ENCODE measurements at places on chromosomes 1 and 21.
A peak's percentile ranks its signal among the peaks of the same experiment; 100 is the strongest.

GRCh38 chr1:51282605-51283004 is 46.5 kb downstream of the RNF11 start:
- no peak for DNase-seq

- DNase-seq, result no peak
Measured at GRCh38 chr21:46477765-46478164, 19.1 kb downstream of the DIP2A start.

DNA sequence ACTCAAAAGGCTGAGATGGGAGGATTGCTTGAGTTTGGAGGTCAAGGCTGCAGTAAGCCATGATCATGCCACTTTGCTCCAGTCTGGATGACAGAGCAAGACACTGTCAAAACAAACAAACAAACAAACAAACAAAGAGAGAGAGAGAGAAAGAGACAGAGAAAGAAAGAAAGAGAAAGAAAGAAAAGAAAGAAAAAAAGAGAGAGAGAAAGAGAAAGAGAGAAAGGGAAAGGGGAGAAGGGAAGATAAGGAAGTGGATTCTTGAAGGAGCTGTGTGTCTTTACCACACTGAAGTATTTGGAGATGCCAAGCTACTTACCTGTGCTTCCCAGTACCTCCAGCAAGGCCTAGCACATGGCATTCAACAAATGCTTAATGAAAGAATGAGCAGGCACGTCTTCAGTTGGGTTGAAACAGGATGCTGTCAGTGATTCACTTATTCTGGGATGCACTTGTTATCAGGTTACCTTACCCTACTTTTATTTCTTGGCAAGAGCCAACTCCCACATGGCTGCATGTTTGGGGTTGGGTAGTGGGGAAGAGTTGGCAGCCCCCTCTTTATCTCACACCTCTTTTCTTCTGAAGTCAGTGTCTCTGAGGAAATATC is 28.8 kb downstream of the CD101 start:
- DNase-seq, result no peak

DNA sequence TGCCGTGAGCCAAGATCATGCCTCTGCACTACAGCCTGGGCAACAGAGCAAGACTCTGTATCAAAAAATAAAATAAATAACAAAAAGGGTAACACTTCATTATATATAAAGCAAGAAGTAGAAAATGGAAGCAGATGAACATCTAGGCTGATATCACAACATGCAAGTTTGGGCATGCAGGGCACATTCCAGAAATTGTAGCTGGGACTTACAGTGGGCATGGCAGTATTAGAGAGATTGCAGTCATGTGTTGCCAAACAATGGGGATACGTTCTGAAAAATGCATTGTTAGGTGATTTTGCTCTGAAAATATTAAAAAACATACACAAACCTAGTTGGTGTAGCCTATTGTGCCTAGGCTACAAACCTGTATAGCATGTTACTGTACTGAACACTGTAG is 441.0 kb upstream of the PRMT6 start:
- DNase-seq, result no peak

DNA sequence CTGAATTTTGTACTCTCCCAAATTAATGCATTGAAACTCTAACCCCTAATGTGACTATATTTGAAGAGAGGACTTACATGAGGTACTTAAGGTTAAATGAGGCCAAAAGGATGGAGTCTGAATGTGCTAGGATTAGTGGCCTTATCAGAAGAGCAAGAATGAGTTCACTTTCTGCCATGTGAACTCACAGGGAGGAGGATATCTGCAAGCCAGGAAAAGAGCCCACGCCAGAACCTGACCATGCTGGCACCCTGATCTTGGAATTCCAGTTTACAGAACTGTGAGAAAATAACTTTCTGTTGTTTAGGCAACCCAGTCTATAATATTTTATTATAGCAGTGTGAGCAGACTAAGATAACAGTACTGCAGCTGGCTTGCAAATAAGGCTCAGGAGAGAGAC is 12.2 kb upstream of the FASLG start:
- DNase-seq, result no peak

DNA sequence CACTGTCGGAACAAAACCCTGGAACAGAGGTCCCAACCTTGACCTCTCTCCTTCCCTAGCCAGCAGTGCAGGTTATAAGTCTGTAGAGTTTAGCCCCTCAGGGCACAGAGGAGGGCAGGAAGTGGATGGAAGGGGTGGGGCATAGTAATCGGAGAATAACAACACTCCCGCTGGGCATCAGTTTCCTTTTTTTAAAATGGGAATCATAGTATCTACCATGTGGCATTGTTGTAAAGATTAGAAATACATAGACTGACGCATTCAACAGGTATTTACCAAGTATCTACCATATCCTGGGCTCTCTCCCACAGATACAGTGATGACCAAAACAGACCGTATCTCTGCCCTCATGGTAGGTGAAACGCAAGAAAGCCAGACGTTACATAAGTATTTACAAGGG is 24.9 kb upstream of the ATF3 start:
- no peak for DNase-seq

- no peak for DNase-seq
Measured at GRCh38 chr1:45787905-45788304, 15.5 kb upstream of the MAST2 start.

GRCh38 chr1:5972198-5972520 is 20.1 kb downstream of the NPHP4 start:
- no peak for DNase-seq

- DNase-seq, result no peak
Measured at GRCh38 chr1:71640998-71641397, 560.2 kb upstream of the ZRANB2 start.

DNA sequence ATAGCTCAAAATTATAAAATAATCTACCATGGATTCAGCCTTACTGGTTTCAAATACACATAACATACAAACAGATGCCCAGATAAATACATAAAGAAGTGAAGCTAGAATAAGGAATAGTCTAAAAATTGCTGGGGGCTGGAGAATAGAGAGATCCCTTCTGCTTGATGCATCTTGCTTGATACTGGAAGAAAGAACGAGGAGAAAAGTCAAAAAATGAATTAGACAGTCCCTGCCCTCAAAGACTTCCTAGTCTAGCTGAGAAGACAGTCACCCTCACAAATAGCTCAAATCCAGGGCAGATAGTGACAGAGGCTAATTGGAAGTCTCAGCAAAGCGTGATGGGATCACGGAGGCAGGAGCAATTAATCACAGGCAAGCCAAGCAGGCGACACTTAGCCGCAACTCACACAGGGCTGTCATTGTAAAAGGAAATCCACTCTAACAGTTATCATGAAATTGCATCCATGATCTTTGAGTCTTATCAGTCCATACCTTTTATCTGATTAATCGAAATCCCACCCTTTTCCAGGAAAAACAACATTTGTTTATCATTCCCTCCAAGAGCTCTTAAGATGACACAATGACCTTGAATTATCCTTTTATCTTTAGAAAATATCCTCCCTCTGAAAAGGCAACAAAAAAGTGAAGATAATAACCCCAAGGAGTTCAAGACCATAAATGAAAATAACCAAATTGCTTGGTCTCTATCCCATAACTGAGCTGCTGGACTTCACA is 59.7 kb upstream of the TIAM1 start:
- no peak for DNase-seq

DNA sequence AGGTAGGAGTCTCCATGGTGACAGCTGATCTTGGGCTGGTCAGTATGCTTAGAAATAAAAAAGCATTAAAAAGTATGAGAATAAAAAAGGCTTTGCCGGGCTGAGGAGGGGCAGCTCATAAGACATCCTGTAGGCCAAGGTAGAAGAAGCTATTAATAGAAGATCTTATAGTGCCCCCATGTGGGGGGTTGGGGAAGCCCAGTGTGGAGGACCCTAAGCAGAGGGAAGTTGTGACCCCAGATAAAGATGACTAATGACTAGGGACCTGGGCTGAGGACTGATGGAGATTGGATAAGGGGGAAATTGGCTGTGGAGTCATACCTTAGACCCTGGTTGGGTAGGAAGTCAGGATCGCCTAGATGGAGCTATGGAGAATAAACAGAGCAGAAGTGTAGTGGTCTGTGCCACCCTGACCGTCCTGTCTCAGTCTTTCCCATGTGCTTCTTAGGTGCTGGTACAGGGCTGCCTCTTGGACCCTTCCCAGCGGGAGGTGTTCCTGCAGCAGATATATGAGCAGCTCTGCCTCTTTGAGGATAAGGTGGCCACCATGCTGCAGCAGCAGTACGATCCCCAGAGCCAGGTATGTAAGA is 25.0 kb downstream of the SZT2 start:
- peak; percentile 56 for DNase-seq

GRCh38 chr1:94927405-94928175 is 680 bp upstream of the CNN3 start:
- no peak for DNase-seq

DNA sequence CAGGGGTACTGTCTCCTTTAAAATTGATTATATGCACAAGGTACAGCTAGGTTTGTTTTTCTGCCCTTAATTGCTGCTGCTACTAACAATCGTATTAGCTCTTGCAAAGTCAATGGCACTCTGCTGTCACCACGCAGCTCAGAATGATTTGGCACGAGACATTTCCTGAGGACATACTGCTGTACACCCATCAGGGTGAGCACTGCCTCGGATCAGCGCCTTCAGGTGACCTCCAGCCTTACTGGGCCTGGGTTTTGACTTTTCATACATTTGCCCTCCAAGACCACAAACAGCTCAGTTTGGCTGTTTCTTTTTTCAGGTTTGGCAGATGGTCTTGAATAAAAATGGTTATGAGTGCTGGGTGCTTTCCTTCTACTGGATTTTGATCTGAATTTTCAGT is 110.9 kb downstream of the NTPCR start:
- DNase-seq, result no peak

- DNase-seq, result no peak
Measured at GRCh38 chr1:234102583-234102982, 198.1 kb downstream of the SLC35F3 start.

GRCh38 chr21:33511639-33512038 is 20.1 kb upstream of the DNAJC28 start:
- no peak for DNase-seq

GRCh38 chr1:158290321-158290844 is 660 bp downstream of the CD1C start:
- DNase-seq, result no peak

- DNase-seq, result no peak
Measured at GRCh38 chr1:104746994-104747393, 997.3 kb downstream of the AMY1C start.

GRCh38 chr1:119634016-119634415 is 14.1 kb downstream of the ZNF697 start:
- DNase-seq, result no peak

GRCh38 chr1:65308781-65309303 is 501 bp upstream of the DNAJC6 start:
- no peak for DNase-seq

DNA sequence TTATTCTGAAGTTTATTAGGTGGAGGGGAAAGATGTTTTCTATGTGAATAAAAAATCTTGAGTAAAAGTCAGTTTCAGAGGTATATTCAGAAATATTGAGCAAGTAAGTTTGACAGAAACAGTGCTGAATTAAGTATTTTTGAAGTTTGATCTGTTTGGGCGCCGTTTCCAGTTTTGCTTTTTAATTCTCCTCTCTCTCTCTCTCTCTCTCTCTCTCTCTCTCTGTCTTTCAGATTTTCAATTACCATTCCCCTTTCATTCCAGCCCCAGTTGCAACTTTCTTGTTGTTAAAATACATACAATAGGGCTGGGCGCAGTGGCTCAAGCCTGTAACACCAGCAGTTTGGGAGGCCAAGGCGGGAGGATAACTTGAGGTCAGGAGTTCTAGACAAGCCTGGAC is 24.0 kb downstream of the ADGRL2 start:
- DNase-seq, result no peak

GRCh38 chr1:187999973-188000372 is 1171.2 kb downstream of the PLA2G4A start:
- no peak for DNase-seq

GRCh38 chr1:227903061-227903521 is 44.6 kb downstream of the WNT9A start:
- DNase-seq, result no peak

DNA sequence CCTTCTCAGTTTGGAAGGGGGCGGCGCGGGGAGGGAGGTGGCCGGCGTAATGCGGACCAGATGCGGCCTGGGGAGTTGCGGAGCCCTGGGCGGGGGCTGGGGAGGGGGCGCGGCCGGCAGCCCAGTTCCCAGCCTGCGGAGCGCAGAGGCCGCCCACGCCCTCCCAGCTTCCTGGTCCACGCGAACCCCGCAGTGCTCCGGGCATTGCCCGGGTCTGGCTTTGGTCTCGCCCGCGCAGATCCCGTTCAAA is 695 bp downstream of the DMBX1 start:
- no peak for DNase-seq

DNA sequence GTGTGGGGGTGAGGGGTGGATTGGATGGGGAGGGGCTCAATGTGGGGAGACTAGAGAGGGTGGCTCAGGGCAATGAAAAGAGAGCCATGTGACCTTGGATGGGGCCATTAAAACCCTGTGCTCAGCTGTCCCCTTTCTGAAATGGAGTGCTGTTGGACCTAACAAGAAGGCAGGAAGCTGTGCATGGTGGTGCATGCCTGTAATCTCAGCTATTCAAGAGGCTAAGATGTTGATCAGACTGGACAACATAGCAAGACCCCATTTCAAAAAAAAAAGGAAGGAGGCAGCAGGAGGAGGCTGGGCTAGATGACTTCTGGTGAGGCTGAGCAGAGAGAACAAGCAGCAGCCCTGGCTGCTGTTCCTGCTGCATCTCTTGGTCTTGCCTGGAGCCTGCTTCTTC is 7.0 kb downstream of the OPRD1 start:
- DNase-seq, result no peak

- no peak for DNase-seq
Measured at GRCh38 chr21:44592446-44593311, at the start of gene KRTAP10-6. Gene KRTAP10-6 (minus strand): TSS chr21:44592505. CDS start chr21:44592484, 21 bp downstream.

- peak; percentile 6 for DNase-seq
Measured at GRCh38 chr1:218711884-218712674, 366.9 kb downstream of the TGFB2 start.

DNA sequence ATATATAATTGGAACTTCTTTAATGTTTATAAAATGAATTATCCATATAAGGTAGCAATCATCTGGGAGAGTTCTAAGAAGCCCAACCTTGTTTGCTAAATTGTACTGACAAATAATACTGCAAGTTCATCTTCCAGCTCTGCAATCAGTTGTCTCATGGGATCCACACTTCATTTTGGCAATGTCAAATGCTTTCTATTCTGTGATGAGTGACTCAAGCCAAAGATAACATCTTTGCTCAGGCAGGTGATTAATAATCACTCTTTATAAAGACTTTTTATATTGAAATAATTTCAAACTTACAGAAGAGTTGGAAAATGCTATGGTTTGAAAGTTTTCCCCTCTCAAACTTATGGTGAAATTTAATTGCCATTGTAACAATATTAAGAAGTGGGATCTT is 67.2 kb downstream of the SLC44A5 start:
- DNase-seq, result no peak

DNA sequence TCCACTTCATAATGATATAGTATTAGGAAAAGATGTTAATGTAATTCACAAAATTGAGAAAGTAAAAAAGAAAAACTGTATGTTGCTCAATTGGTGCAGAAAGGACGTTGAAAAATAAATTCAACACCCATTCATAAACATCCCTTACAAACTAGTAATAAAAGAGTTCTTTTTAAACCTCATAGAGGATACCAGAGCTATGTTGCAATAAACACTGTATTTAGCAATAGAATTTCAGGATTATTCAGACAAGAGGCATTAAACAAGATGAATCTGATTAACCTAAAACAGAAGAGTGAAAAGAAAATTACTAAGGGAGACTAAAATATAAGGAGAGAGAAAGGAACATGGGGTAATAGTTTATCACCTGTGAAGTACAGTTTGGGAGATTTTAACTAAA is 154.8 kb downstream of the NTPCR start:
- DNase-seq, result no peak

Data from A549 (cell line).